ENCODE measurements at places on chromosomes 2 and 18.

DNA sequence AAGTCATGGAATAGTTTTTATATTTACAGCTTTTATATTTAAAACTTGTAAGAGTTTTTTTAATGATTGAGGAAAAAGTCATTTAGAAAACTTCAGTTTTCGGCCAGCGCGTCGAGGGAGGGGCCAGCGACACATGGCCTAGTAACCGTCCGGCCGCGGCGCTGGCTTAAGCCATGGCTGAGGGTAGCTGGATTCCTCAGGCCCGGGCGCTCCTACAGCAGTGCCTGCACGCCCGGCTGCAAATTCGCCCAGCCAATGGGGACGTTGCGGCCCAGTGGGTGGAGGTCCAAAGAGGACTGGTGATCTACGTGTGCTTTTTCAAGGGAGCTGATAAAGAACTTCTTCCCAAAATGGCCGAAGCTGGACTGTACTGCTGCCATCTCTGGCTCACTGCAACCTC lies 4.9 kb upstream of the KLHL41 start:
- DNase-seq = no peak

- DNase-seq = no peak
Observed at GRCh38 chr2:39779927-39780326, 869 bp upstream of the THUMPD2 start.

GRCh38 chr2:18754286-18754685 lies 164.9 kb upstream of the NT5C1B start:
- DNase-seq = no peak

DNA sequence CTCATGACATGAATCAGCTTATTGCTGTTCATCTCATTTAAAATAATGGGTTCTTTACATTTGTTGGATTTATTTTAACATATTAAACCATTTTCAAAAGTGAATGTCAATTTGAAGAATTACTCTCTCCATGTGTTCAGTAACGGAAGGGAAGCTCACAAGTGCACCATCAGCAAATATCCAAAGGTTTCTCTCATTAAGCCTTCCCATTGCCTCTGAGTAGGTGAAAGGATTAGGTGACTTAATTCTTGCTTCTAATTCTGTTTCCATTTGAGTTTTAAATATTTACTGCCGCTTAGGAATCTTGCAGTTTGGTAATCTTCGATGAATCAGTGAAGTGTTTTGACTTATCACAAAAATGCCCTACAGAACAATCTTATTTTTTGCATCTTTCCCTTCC lies 145.1 kb upstream of the NYAP2 start:
- DNase-seq = no peak

GRCh38 chr2:82340578-82341053 lies 2036.1 kb upstream of the LRRTM1 start:
- DNase-seq = no peak

- no peak for DNase-seq
Observed at GRCh38 chr18:54232485-54233227, 8.2 kb upstream of the MBD2 start.

DNA sequence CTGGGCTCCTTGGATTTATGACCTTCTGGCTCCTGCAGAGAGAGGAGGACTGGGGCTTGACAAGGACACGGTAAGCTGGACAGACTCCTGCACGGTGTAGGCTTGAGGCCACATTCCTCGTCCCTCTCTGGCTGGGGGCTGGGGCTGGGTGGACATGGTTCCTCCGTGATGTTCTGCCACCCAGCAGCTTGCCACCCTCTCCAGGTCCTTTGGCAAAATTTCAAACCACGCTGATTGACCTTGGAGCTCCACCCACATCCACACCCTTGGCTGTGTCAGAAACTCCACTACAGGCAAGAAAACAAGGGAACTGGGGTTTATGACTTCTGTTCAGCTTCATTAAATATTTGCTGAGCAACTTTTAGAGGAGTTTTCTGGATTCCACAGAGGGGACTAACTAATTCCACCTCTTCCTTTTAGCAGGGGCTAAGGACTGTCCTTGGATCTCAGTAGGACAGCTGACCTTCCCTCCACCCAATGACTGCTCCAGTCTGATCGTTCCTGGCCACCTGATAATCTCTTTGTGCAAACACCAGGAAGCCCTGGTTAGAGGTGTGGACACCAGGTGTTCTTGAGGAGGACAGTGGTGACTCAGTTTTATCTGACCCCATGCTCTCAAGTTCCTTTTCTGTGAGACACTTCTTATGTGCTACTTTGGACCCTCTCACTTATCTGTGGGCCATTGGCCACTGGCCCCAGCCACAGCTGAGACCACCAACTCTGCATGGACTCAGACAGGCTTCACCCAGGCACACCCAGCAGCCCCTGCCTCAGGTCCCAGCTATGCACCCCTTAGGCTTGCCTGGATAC lies 29.3 kb downstream of the GPR55 start:
- no peak for DNase-seq

DNA sequence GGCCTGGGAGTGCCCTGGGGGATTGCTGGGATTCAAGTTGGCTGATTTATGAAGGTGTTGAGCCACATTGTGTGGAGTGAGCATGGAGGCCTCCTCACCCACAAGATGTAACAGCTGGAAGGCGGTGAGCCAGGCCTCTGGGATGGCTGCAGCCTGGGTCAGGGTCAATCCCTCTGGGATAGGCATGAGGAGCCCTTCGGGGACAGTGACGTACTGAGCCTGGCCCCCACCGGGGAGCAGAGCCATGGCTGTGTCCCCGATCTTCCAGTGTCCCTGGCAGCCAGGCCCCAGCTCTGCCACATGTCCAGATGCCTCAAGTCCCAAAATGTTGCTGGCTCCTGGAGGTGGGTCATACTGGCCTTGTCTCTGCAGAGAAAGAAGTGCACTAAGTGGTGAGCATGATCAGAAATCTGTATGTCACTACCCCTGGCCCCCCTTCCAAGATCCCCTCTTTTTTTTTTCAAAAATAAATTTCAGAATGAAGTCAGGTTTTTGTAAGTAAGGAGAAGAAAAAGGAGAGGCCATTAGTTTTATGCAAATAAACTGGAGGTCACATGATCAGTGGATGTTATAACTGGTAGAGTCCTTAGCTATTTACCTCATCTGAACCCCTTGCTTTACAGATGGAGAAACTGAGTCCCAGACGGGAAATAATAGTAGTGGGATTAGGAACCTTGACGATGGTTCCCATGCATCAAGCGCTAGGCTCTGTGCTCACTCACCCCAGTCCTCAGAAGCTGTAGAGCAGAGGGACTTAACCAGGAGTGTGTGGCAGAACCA lies 1.7 kb downstream of the TP53I3 start:
- no peak for DNase-seq

- DNase-seq = no peak
Observed at GRCh38 chr18:56067969-56068671, 480.1 kb upstream of the TCF4 start.
